Right atrium auricular region (tissue), 2 donors: ENCODE measurements at places on chromosomes 3 and 15. TPM values are rescaled to one million over a fixed set of nuclear protein-coding genes. Genes with fewer than 3 reads are reported as not detected.

DNA sequence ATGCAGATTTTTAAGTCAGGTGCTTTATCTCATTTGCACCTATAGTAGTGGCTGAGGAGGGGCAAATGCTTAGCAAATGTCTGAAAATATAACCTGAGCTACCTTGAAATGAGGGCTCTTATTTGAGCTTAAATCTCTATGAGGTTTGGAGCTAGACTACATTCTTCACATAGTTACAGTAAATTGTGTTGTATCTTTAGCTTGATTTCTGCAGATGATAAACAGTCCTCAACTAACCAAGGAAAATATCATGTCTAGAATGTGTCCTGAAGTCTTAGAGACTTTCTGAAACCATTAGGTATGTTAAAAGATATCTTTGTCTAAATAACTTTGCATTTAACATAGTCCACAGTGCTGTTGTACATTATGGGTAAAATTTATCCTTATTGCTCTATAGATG, 127.6 kb downstream of the ATP1B3 start:
- H3K27ac ChIP-seq, result no peak overlapping the region
- H3K4me1 ChIP-seq, result no peaks in the 10 kb centered on the region
- no peaks in the 10 kb centered on the region for H3K36me3 ChIP-seq
- no peak for DNase-seq
- H3K4me3 ChIP-seq, result no peak overlapping the region

KCNMB3 gene
- total RNA-seq, result 1.1 TPM

GRCh38 chr3:186949281-186949982, 19.1 kb downstream of the ST6GAL1 start:
- no peak overlapping the region for H3K4me3 ChIP-seq
- no peaks in the 10 kb centered on the region for H3K36me3 ChIP-seq

KNG1 gene
- not detected for total RNA-seq
